ENCODE measurements at places on chromosomes 12 and 14.

- DNase-seq = no peak
Measured at GRCh38 chr12:29843036-29843435, 59.3 kb upstream of the TMTC1 start.

- no peak for DNase-seq
Measured at GRCh38 chr12:90757957-90758356, 197.0 kb downstream of the CCER1 start.

DNA sequence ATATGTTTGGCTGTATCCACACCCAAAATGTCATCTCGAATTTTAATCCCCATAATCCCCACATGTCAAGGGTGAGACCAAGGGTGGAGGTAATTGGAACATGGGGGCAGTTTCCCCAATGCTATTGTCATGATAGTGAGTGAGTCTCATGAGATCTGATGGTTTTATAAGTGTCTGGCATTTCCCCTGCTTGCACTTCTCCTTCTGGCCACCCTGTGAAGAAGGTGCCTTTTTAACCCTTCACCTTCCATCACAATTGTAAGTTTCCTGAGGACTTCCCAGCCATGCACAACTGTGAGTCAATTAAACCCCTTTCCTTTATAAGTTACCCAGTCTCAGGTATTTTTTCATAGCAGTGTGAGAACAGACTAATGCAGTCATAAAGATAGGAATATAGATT, 216.7 kb upstream of the SSTR1 start:
- DNase-seq = no peak

DNA sequence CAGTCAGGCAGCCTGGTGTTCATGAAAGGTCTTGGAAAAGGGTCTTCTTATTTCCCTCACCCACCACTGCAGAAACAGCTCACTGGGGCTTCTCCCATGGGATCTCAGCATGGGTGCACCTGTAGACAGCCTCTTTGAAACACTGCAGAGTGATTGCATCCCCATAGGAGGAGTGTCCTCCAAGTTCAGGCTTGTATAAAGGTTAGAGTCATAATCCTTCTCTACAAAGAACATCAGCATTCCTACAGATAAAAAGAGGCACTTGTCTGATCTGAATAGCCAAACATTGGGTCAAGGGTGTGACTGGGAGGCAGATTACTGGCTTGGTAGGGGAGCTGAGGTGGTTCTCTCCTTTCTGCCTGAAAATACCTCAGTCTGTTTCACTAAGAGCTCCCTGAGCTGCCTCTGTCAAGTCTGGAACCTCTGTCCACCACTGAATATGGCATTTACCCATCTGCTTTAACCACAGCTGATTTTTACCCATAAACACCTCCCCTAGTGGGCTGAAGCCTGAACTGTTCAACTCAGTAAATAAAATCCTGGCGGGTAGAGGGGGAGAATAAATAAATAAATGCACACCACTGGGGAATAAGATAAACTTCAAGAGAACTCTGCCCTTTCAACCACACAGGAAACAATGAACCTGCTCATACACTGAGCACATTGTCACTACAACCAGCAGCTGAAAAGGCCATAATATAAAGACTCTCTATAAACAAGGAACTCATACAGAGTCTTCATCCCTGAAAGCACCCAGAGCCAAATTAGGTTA, 120.7 kb upstream of the SCAF11 start:
- DNase-seq = no peak

GRCh38 chr12:46210873-46211439, 57.9 kb downstream of the SLC38A1 start:
- DNase-seq = no peak

DNA sequence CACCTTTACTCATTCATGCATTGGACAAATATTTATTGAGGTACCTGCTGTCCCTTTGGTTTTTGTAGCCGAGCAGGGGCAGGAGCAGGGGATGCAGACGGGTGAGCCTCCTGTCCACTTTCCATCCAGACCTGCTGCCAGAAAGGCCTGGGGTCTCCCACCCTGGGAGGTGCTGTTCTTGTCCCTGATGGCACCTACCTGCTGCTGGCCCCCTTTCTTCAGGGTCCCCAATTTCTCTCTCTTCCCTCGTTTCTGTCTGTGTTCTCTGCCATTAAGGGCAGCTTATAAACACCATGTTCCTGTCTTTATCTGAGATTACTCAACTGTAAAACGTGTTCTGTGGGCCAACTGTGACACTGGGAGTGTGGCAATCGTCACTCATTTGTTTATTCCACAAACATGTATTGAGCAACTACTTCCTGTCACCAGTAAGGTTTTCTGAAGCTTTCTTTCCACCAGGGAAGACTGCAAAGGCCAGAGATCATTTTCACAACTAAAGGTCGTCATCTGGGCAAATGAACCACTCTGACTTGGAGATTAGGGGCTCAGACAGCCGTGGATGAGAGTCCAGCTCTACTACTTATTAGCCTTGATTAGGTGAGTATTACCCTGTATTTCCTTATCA, at the start of gene HAL:
HAL (minus strand) TSS at position 311 of the 625 bp plus-strand sequence. CDS start 434 bp downstream, outside the sequence.
- peak; percentile 80 for DNase-seq

DNA sequence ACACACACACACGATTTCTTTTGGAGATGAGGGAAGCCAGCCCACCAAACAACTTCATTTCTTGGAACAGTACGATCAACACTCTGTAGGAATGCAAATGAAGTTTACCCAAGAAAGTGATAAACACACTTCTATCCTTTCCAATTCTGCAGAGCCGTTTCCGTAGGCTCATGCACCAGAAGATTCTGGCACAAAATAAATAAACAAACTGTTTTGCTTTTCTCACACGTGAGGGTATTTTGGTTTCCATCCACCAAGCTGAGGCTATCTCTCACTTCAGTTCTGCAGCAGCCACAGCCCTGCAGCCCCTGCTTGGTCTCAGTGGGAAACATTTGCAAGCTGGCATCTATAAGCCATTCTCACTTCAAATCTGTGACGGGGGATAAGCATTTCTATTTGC, 15.3 kb upstream of the TSPAN11 start:
- no peak for DNase-seq

DNA sequence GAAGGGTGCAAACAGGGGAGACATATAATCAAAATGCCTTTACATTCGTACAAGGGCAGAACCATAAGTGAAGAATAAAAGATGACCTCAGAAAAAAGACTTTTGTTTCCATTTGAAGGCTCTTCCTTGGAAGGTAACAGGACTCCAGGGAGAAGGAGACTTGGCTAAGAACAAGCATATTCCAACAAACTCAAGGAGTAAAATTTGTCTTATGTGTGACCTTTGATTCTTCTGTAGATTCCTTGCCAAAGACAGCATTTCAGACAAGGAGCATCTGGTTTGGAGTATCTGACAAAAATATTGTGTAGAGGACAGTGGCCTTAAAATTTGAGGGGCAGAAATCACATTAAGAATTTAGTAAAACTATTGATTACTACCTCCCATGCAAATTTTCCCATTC, 991.9 kb downstream of the FLRT2 start:
- DNase-seq = no peak

DNA sequence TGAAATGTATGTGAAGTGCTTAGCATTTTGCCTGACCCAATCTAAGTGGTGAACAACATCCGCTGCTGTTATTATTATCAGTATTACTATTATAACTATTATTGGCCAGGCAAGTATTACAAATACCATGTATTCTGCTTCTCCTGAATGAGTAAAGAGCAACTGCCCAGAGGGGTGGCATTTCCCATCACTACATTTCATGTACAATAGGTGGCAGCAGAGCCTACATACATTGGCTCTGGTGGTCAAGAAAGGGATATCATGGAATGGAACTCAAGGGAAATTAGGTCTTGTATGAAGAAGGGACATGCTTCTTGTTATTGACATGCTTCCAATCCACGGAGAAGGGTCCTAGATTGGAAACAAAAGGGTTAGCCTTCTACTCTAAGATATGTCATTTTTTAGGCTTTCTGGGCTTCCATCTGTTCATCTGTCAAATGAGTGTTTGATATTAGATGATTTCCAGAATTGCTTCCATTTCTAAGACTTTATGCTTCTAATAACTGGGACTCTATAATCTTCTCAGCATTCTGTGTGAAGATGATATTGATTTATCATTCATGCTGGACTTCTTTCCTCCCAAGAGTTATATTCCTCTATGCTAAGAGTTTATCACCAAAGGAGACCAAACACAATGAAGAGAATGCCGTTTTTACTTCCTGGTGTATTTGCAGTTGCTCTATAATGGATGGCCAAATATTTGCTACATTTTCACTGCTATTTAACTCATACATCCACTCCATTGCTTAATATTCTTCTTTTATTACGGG, 239.1 kb downstream of the SSPN start:
- peak; percentile 74 for DNase-seq

DNA sequence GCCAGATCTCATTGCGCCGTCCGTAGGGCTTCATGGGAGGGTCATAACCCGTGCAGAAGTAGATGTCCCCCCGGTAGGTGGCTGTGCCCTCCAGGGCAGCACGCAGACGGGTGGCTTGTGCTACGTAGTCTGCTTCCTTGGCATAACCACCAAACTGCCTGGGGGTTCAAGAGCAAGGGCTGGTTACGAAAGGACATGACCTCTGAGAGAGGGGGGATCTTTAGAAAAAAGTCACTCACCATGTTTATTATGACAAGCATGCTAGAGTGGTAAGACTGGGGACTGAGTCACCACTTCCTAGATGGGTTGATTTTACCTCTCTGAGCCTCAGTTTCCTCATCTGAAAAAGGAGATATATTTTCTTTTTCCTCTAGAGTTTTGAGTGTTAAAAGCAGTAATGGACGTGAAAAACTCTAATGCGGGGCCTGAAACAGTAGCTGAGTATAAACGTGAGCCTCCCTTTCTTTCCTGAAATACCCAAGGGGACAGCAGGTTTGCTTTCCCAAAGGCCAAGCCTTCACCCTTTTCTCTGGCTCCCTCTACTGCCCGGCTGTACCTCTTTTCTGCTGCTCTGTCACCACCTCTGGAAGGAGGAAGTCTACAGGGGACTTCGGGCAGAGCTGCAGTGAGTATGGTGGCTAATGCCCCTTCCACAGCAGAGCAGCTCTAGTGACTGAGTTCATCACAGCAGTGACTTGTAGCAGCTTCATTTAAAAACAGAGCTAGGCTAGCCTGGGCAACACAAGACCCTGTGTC, 23.5 kb upstream of the GPRC5D start:
- peak; percentile 49 for DNase-seq

DNA sequence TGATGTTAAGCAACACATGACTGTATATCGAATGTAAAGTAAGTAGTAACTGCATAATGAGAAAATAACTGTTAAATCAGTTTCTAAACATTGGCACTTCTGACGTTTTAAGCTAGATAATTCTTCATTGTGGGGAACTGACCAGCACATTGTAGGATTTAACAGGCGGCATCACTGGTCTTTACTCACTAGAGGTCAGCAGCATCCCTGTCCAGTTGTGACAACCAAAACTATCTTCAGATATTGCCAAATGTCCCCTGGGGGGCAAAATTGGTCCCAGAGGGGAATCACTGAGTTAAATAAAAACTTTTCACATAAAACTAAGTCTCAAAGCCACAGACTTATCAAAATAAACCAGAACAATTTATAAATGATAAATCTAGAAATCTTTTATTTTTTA, 65.3 kb downstream of the BLTP3B start:
- no peak for DNase-seq

DNA sequence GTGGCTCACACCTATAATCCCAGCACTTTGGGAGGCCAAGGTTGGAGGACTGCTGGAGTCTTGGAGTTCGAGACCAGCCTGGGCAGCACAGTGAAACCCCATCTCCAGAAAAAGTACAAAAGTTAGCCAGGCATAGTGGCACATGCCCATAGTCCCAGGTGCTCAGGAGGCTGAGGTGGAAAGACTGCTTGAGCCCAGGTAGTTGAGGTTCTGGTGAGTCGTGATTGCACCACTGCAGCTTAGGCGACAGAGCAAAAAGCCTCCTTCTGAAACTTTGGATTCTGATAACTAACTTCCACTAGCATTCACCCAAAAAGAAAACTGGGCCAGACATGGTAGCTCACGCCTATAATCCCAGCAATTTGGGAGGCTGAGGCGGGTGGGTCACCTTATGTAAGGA, 6.6 kb downstream of the BTBD7 start:
- no peak for DNase-seq

DNA sequence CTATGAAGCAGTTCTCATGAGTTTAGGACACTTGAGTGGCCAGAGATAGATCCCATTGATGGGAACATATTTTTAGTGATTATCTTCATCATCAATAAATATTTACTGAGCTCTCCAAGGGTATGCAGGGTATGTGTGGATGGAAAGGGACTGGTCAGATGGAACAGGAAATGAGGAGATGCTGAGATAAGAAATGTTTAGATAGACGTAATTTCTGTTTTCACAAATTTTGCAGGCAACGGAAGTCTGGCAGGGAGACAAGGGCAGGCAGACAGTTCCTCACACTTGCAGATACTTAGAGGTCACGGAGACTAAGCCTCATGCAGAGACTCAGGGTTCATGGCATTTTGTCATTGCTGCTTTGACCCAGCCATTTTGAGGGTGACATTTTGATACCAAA, 24.3 kb downstream of the BCL2L14 start:
- DNase-seq = no peak

GRCh38 chr12:25708661-25709060, 155.6 kb upstream of the LMNTD1 start:
- no peak for DNase-seq
